ENCODE measurements at places on chromosomes 6 and 20.

DNA sequence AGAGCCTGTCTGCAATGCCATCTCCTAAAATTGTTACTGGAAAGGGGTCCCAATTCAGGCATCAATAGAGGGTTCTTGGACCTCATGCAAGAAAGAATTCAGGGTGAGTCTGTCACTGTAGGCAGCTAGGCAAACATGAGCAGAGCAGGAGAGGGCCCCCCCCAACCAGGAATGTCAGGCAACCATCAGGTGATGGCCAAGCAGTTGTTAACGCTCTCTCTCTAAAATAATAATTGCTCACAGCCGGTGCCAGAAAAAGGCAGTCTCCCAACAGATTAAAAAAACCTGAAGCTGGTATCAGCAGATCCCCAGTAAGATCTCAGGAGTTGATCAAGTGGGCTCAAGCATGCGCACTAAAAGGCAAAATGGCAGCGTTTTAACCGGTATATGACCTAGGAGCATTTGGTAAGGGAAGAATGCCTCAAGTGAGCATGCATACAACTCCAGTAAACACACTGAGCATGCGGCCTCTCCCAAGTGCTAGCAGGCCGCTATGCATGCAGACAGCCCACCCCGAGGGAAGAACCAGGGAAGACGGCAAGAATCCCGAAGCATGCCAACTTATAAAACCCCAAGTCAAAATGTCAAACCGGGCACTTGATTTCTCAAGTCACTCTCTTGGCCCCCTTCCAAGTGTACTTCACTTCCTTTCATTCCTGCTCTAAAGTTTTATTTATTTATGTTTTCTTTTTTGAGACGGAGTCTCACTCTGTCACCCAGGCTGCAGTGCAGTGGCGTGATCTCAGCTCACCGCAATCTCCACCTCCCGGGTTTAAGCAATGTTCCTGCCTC lies 44.0 kb upstream of the RNGTT start:
- no peak for DNase-seq

DNA sequence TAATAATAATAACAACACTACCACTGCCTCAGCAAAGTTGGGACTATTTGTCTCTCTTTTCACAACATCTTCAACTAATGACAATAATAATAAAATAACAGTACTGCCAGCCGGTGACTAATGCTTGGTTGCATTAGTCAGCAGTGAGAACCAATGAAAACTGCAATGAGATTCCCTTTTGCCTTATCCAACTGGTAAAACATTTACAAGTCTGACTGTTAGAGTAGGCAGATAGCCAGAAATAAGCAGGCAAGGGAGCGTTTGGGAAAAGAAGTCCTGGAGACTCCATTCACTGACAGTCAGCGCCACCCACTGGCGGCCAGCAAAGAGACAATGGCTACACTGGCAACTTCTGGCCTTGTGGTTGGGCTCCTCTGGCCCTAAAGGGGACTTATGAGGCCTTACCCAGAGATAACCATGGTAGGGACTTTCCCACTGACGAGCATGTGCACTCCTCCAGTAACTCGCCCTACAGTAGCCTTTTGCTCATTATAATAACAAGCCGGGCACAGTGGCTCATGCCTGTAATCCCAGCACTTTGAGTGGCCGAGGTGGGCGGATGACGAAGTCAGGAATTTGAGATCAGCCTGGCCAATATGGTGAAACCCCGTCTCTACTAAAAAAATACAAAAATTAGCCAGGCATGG lies 3.4 kb upstream of the NSFL1C start:
- DNase-seq, result no peak

- DNase-seq, result no peak
Observed at GRCh38 chr20:62864207-62864606, 2.6 kb upstream of the TCFL5 start.

DNA sequence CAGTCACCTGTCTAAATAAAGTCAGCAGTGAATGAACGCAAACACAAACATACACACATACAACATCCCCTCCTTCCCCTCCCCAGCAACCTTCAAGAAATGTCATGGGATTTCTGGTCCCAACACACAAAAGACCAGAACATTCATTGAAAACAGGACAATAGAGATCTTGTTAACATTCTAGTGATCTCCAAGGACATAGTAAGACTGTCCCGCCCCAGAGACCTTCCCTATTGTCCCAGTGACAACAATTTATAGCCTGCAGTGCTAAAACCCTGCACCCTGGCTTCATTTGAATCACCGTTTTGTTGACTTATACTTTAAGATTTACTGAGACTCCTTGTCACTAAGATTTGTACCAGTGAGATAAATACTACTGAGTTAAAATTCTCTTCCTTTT lies 143.9 kb upstream of the NOX3 start:
- DNase-seq, result no peak

- DNase-seq, result no peak
Observed at GRCh38 chr6:169627736-169628607, 73.9 kb downstream of the WDR27 start.

DNA sequence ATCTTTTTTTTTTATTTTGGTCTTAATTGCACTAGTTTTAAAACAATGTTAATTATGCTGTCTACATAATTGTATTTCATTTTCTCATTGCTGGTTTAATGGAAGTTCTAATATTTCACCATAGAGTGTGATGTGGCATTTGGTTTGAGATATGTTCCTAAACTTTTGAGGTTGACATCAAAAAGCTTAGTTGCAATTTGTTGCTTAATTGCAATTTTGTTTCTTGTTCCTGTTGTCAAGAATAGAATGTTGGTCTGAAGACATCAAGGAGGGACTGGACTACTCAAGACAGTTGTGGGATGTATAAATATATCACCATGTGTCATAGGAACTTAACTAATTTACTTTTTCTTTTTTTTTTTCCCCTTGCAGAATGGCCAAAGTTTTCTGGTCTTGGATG lies 12.5 kb downstream of the HSF2 start:
- DNase-seq, result no peak

DNA sequence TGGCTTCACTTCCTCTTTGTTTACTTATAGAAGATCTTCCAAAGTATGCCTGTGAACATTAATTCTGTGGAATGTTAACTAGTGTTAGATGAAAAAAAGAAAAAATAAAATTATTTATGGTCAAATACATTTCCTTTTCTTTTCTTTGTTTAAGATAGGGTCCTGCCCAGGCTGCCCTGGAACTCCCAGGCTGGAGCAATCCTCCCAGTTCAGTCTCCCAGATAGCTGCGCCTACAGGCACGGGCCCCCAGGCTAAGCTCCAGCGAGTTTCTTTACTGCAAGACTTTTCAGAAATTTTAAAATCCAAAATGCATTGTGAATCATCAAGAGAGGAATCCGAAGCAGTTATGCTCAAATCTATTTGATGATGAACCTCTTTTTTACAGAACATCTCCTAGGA lies 39.3 kb upstream of the IL20RA start:
- no peak for DNase-seq

DNA sequence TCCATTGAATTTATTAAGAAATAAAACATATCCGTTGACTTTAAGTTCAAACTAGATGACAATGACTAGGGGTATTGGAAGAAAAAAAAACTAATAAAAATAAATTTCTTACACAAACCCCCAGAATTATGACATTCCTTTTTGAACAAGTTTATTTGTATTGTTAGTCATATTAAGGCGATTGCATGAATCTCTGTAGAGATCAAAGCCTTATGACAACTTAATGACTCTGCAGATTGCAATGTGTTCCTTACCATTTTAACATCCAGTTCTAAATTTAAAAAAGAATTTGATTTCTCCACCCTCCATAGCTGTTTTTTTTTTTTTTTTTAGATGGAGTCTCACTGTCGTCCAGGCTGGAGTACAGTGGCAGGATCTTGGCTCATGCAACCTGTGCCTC lies 189.8 kb upstream of the CEP162 start:
- no peak for DNase-seq

DNA sequence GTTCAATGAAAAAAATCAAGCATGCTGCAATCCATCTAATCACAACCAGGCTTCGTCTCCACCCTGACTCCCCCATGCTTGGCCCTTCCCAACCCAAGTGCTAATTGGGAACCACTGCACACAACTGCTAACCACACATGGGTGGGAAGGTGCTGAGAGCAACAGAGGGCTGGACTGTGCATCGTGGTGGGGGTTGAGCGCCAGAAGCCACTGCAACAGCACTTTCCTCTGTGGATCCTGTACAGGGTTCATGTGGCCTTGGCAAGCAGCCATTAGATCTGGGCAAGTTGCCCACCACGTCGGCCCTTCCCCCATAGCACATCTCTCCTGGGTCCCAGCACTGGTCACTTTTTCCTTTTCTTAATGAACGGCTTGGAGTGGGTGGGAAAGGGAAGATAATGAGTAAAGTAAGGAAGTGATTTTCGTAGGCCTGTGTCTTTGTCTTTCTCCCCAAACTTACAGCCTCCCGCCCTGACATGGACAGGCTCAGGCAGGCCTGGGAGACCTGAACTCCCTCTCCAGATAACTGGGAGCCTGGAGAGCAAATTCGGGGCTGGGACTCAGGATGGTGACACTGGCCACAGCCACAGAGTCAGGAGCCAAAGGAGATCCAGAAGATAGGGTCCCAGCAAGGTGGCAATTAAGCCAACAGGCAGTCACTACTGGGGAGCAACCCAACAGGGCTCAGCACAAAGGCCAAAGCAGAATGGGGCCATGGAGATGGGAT lies 34.4 kb upstream of the MRPS10 start:
- no peak for DNase-seq

- no peak for DNase-seq
Observed at GRCh38 chr20:39163993-39164392, 201.8 kb downstream of the DHX35 start.

Measured in memory B cell (primary cell).